ENCODE measurements at places on chromosomes 7 and 10.

GRCh38 chr10:69976795-69977546, 75.7 kb upstream of the MACROH2A2 start:
- no peak for DNase-seq

DNA sequence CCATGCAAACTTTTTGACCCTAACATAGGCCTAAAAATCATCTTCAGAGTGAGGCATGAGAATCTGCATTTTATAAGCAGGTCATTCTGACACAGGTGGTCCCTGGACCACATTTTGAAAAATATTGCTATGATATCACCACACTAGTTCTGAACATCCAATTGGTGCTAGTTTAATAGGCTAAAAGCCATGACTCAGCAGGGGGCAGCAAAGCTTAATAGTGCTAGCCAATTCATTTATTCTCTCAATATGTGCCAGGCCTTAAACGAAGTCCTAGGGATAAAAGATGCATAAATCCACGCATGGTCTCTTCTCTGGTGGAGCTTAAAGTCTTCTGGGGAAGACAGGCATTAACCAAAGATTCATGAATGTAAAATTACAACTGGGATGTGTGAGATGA, 10.2 kb upstream of the SLC25A28 start:
- DNase-seq = no peak

- no peak for DNase-seq
These were observed 22.3 kb downstream of the COX15 start for GRCh38 chr10:99709480-99710229.

DNA sequence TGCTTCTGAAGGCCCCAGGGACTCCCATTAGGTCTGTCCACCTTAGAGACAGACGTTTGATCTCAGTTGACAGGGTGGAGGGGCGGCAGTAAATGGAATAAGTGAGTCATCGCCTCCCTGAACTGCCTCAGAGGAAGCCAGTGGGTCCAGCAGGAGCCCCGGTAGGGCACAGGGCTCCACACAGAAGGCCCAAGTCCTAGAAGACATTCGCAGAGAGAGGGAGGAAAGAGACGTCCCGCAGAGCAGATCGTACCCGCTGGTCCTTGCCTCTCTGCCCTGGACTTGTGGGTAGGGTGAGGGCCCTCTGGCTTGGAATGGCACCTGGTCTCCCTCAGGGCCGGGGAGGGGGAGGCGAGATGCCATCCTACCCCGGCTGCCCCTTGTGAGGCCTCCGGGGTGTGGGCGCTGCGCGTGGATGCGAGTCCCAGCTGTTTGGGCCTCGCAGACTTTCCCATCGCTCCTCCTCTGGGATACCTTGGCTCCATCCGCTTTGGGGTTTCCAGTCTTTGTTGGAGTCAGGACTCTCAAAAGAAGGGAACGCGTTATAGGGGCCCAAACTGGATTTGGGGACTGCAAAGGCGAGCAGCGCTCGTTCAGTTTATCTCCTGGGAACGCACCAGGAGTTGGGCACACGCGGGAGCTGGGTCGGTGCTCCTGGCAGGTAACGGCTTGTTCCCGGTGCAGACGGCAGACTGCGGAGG, 5.1 kb downstream of the TLX1 start:
- no peak for DNase-seq

DNA sequence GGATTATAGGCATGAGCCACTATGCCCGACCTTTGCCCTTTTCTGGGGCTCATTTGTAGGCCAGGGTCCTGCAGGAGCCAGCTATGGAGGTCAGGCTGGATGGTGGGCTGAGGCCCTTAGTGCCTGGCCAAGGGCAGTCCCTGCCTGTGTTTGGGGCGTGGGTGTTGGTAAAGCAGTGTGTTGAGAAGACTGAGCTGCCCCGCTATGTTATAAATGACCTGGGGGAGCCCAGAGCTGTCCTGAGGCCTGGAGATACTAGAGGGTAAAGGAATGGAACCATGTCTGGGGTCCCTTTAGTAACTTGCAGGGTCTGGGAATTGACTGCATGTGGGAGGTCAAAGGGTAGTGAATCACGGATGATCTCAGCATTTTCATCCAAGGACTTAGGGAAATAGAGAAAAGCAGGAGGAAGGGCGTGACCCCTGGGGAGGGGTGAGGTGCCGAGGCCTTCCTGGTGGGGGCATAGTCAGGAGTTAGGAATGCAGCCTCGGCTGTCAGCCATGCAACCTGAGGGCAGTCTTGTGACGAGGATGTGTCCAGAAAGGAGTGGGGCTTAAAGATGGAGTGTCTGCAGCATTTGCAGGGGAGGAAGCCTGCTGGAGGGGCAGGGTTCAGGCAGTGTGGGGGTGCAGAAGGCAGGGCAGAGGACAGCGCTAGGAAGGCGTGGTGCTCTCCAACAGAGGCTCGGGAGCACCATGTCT, 31.5 kb downstream of the TMEM248 start:
- DNase-seq = no peak

Measured in GM12892 (cell line).